RCC 7860 (cell line): ENCODE measurements at places on chromosomes 12 and 14.

GRCh38 chr12:63302269-63302940 is 151.4 kb upstream of the AVPR1A start:
- no peak for DNase-seq

DNA sequence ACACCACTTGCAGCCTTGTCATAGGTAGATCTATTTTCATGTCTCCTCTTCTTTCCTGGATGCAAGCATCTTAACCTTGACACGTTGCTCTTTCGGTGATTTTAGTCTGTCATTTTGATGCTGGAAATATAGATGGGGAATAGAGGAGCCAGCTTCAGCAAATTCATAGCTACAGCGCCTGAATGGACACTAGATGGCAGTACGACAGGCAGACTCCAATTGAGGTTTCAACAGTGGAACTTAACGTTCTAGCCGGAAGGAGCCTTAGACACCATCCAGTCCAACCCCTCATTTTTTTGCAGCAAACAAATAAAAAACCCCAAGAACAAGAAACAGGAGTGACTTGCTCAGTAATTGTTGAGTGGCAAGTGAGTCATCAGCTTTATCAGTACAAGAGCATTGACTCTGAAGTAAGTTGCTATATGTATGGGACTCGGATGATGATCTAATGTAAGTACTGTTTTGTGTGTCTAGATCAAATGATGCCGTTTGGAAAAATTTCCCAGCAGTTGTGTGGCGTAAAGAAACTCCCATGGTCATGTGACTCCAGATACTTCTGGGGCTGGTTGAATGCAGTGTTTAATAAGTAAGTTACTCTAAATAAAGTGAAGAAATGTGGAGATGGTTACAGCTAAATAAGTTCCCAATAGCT is 9.0 kb downstream of the DMAC2L start:
- peak; percentile 86 for DNase-seq

DNA sequence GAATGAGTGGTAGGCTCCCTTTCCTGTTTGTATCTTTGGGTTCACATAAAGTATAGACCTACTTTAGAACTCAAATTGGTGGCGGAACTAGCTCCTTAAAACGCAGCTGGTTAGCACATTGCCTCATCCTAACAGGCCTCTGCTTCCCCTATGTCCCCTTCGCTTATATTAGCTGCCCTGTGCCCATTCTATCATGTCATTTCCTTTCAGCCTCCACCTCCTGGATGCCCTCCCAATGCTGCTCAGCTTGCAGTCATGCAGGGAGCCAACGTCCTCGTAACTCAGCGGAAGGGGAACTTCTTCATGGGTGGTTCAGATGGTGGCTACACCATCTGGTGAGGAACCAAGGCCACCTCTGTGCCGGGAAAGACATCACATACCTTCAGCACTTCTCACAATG is 3.5 kb downstream of the DAZAP2 start:
- no peak for DNase-seq

- no peak for DNase-seq
Observed at GRCh38 chr12:26767865-26768264, 65.1 kb downstream of the ITPR2 start.

GRCh38 chr14:69540654-69541335 is 33.9 kb downstream of the CCDC177 start:
- DNase-seq: no peak

DNA sequence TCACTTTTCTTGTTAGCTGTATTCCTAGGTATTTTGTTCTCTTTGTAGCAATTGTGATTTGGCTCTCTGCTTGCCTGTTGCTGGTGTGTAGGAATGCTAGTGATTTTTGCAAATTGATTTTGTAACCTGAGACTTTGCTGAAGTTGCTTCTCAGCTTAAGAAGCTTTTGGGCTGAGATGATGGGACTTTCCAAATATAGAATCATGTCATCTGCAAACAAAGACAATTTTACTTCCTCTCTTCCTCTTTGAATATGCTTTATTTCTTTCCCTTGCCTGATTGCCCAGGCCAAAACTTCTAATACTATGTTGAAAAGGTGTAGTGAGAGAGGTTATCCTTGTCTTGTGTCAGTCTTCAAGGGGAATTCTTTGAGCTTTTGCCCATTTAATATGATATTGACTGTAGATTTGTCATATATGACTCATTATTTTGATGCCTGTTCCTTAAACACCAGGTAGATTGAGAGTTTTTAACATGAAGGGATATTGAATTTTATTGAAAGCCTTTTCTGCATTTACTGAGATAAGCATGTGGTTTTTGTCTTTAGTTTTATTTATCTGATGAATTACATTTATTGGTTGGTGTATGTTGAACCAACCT is 26.7 kb downstream of the CLECL1 start:
- no peak for DNase-seq

- DNase-seq: no peak
Observed at GRCh38 chr12:3882896-3883564, 9.8 kb upstream of the PARP11 start.

DNA sequence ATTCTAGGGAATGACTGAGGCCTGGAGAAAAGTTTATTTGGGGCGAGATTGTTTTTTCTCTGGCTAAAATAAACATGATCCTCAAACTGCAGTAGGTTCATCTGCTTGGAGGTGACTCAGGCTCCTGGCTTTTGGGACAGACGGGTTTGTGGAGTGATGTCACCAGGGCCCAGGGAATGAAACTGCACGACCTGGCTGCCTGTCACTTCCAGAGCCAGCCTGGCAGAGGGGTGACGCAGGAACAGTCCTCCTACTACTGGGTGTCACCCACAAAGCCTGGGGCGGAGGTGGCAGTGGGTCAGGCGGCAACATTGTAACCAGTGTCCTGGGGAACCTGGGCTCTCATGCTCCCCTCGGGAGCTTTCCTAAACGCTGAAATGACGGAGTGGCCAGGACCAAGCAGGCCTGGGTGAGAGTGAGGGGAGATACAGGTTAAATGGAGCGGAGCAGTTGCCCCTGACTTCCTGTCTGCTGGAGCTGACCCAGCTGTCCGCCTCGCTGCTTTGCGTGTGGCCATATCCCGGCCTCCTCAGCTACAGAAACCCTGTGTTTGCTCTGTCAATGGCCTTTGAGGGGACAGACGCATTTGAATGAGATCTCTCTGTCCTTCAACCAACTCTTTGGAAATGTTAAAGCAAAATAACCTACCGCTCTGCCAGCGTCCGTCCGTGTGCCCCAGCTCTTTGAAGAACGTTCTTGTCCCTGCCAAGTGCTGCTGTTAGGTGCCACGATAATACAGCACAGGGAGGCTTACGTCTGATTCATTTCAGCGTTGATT is 6.5 kb downstream of the HIP1R start:
- peak; percentile 81 for DNase-seq

- no peak for DNase-seq
Observed at GRCh38 chr14:101325319-101325718, 236.0 kb upstream of the DIO3 start.

GRCh38 chr14:66442953-66443571 is 43.1 kb upstream of the CCDC196 start:
- DNase-seq: peak; percentile 10

DNA sequence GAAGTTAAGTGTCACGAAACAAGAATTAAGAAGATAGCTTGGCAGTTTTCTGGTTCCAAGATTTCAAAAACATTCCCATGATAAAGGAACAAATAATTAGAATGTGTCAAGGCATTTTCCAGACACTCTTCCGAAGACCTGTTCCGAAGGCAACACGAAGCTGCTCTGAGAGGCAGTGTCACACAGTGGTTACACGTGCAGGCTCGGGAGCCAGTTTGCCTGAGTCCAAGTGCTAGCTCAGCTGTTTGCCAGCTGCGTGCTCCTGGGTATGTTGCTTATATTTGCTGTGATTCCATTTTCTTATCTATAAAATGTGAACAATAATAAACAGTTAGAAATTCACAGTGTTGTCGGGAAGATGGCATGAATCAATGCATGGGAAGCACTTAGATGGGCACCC is 217.9 kb upstream of the GRIP1 start:
- no peak for DNase-seq

GRCh38 chr12:56720731-56721151 is 4.4 kb downstream of the NACA start:
- DNase-seq: no peak

GRCh38 chr14:101029668-101030290 is 126.3 kb upstream of the RTL1 start:
- DNase-seq: no peak

DNA sequence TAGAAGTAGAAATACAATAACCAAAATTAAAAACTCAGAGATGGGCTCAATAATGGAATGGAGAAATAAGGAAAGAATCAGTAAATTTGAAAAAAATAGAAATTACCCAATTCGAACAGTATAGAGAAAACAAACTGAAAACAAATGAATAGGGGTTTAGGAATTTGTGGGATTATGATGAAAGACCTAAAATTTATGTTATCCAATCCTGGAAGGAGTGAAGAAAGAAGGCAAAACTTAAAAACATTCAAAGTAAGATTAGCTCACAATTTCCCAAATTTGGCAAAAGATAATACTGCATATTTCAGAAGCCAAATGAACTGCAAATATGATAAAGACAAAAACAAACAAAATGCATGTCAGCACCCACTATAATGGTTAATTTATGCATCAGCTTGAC is 177.1 kb downstream of the CCDC91 start:
- DNase-seq: no peak

GRCh38 chr14:50813544-50813863 is 17.5 kb downstream of the NIN start:
- no peak for DNase-seq

- no peak for DNase-seq
Observed at GRCh38 chr14:89078021-89078795, 253.8 kb downstream of the TTC8 start.

DNA sequence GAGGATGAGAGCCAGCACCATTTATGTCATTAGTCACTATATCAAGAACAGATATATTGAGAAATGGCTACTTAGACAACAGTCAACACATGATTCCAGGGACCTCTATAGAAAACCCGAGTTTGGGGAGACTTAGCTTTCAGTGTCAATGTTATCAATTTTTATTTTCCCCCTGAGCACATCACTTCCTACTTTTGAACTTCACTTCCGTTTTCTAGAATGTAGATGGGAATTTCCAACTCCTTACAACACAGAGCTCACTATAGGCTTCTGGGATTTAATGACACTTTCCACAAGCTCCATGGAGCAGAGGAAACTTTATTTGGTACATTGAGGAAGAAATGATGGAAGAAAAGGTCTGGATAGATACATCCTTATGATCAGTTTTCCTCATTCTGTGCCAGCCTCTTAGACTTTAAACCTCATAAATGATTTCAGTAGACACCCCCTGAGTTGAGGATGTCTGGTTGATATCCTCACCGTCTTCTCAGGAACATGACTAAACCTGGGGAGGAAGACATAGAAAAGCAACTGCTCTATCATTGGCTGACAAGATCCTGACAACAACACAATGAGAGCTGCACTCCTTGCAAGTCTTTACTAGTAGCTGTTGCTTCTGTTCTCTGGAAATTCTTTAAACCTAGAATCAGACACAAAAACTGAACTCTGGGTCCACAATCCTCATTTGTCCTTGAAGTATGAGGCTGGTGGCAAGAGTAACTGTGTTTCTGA is 449.4 kb upstream of the OR4E1 start:
- DNase-seq: no peak

DNA sequence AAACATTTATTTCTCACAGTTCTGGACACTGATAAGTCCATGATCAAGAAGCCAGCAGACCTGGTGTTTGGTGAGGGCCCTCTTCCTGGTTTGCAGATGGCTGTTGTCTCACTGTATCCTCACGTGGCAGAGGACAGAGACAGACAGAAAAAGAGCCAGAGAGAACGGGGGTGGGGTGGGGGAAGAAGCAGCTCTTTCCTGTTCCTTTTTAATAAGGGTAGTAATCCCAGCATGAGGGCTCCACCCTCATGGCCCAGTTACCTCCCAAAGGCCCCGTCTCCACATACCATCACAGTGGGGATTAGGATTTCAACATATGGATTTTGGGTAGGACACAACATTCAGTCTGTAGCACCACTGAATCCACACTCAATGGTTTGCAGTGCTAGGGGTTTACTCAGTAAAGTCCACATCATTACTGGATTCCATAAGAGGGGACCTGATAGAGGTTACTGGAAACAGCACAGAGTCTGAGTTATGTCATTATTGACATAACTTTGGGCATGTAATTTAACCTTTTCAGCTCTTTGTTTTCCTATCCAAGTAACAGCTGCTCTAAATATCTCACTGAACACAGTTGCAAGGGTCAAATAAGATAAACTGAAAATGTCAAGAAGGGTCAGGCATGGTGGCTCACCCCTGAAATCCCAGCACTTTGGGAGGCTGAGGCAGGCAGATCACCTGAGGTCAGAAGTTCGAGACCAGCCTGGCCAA is 53.2 kb downstream of the RPAP3 start:
- no peak for DNase-seq

GRCh38 chr14:43168371-43168925 is 1338.6 kb downstream of the FSCB start:
- no peak for DNase-seq

GRCh38 chr14:25537846-25538455 is 488.0 kb upstream of the STXBP6 start:
- no peak for DNase-seq

DNA sequence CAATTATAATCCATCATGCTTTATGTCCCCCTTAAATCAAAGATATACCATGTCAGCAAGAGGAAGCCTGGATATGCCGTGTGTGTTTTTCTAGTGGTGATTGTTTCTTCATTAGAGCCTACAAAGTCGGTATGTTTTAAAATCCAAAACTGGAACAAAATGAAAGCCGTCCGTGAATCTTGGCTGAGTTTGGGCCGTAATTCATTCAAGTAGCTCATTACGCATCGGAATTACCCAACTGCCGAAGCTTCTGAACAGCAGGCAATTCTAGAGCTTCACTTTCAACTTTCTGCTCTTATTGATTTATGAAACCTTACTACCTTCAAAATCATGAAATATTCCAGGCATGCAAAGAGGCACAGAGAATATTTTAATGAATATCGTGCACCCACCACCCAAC is 224.7 kb downstream of the AACS start:
- DNase-seq: no peak

GRCh38 chr12:4454315-4454860 is 8.8 kb upstream of the FGF6 start:
- no peak for DNase-seq

DNA sequence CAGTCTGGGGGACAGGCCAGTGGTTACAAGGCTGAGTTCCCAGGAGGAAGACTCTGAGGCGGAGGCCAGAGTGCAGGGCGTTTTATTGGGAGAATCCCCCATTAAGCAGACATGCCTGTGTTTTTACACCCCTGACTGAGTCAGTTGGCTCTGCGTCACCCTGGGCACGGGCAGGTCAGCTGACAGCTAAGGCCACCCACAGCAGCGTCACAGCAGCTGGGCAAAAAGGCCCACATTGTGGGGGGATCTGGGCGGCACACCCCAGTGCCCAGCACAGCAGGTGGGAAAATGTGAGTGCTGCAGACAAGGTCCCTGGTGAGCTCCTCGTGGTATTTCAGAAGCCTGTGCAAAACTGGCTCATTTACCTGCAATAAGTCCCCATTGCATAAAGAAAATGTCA is 184.7 kb downstream of the AACS start:
- no peak for DNase-seq

- no peak for DNase-seq
Observed at GRCh38 chr14:67729072-67729885, 27.6 kb downstream of the RDH12 start.

- no peak for DNase-seq
Observed at GRCh38 chr12:51103977-51104376, 20.6 kb upstream of the CSRNP2 start.

- DNase-seq: no peak
Observed at GRCh38 chr14:94051779-94052178, 25.6 kb downstream of the OTUB2 start.

- no peak for DNase-seq
Observed at GRCh38 chr12:40820794-40821484, 128.7 kb downstream of the CNTN1 start.

- peak; percentile 43 for DNase-seq
Observed at GRCh38 chr12:109432842-109433304, 44.2 kb downstream of the KCTD10 start.

- peak; percentile 55 for DNase-seq
Observed at GRCh38 chr14:95311752-95312151, 8.0 kb downstream of the CLMN start.
